Pulmonary artery endothelial cell (primary cell): ENCODE measurements at places on chromosomes 1 and 21.

GRCh38 chr1:180057883-180058396, 96.7 kb upstream of the QSOX1 start:
- no peak for DNase-seq

DNA sequence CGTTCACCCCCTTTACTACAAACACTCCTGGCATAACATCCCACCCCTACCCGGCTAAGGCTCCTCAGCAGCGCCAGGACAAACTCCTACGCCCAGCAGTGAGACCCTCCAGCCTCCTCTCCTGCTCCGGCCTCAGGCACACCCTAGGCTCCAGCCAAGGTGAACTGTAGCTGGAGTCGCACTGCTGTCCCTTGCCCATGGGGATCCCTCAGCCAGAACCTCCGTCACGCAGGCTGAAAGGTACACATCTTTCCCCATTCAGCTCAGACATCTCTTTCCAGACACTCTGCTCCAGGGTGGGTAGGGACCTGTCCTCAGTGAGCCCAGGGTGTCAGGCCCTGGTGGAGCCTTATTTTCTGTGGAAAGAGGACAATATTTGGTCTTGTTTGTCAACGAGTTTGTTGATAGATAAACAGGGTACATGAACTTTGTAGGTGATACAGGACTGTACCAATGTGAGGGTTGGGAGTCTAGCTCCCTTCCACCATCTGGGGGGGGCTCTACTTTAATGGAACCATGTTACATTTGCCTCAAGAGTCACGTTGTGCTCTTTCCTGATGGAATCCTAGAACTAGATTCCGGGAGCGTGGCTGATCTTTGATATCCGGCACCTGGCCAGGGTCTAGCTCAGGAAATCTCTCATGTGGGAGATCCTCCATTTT, 56.5 kb upstream of the SSBP3 start:
- no peak for DNase-seq

- no peak for DNase-seq
Observed at GRCh38 chr1:42013881-42014470, 95.3 kb upstream of the HIVEP3 start.

- no peak for DNase-seq
Observed at GRCh38 chr1:185920602-185921001, 186.4 kb downstream of the HMCN1 start.

DNA sequence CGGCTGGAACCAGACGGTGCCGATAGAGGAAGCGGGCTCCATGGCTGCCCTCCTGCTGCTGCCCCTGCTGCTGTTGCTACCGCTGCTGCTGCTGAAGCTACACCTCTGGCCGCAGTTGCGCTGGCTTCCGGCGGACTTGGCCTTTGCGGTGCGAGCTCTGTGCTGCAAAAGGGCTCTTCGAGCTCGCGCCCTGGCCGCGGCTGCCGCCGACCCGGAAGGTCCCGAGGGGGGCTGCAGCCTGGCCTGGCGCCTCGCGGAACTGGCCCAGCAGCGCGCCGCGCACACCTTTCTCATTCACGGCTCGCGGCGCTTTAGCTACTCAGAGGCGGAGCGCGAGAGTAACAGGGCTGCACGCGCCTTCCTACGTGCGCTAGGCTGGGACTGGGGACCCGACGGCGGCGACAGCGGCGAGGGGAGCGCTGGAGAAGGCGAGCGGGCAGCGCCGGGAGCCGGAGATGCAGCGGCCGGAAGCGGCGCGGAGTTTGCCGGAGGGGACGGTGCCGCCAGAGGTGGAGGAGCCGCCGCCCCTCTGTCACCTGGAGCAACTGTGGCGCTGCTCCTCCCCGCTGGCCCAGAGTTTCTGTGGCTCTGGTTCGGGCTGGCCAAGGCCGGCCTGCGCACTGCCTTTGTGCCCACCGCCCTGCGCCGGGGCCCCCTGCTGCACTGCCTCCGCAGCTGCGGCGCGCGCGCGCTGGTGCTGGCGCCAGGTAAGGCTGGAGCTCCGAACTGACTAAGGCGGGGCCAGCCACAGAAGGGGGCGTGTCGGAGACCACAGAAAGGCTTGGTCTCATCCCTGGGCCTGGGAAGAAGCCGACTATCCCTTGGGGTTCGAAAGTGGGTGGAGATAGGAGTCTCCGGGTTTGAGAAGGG, 486 bp downstream of the SLC27A3 start:
- DNase-seq = no peak

DNA sequence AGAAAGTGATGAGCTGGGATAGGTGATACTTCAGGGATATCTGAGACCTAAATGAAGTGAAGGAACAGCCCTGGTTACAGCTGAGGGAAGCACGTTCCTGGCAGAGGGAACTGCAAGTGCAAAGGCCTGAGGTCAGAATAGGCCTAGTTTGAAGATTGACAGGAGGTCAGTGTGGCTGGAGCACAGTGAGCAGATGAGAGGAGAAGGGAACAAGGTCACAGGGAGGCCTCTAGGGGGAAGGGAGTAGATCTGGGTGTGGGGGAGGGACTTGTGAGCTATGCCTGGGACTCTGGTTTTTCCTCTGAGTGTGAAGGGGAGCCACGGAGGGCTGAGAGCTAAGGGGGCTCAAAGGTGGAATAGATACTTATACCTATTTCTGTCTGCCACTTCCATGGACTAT, 736.4 kb downstream of the MATN1 start:
- no peak for DNase-seq

GRCh38 chr1:173860065-173860464, 7.7 kb downstream of the GAS5 start:
- DNase-seq = no peak

DNA sequence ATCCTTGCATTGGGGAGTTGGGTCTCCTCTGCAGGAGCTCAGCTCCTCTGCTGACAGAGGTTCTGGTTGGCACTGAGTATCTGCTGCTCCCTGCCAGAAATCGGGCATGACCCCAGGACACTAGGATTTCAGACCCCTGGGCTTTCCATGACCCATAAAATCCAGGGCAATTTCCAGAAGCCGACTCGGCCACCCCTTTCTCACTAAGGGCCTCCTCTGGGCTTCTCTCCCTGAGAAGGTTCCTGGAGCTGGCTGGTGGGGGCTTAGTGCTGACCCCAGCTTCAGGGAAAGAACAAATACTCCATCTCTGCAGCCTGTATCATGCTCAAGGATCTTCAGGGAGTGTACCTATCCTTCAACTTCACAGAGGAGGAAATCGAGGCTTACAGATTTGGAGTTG, 603.4 kb downstream of the PTPRU start:
- no peak for DNase-seq

GRCh38 chr1:44237721-44238457, 24.6 kb downstream of the DMAP1 start:
- no peak for DNase-seq

GRCh38 chr1:201706109-201706508, 122.8 kb upstream of the IPO9 start:
- DNase-seq = no peak

DNA sequence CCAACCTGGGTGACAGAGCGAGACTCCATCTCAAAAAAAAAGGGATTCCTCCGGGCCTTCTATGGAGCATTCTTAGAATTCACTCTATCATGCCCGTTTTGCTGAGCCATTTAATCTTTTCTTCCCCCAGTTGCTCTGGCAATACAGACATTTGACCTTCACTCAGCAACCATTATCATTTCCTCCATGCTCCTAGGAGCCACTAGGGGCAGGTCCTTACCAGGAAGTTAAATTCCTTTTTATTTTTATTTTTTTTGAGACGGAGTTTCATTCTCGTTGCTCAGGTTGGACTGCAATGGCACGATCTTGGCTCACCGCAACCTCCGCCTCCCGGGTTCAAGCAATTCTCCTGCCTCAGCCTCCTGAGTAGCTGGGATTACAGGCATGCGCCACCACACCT, 9.7 kb upstream of the CGN start:
- DNase-seq = no peak

- no peak for DNase-seq
Observed at GRCh38 chr1:115506924-115507589, 134.7 kb upstream of the VANGL1 start.
